ENCODE measurements at places on chromosomes 7 and 10.

GRCh38 chr10:114374053-114374791 is 30.1 kb downstream of the AFAP1L2 start:
- DNase-seq, result no peak

DNA sequence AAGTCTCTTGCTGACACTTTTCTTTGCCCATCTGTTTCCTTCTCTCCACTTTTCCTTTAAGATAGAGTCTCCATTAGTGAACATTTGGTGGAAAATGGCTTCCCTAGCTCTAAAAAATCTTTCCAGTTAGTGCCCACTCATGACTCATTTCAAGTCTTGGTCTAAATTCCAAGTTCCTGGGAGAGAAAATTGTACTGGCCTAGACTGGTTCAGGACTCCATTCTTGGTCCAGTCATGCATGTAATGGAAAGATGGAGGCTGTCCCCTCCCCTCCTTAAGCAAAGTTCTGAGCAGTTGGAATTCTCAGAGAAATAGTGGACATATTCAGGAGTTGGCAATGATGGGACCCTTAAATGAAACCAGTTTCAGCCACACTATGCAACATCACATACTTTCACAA is 3.8 kb upstream of the ALDH18A1 start:
- peak; percentile 61 for DNase-seq

DNA sequence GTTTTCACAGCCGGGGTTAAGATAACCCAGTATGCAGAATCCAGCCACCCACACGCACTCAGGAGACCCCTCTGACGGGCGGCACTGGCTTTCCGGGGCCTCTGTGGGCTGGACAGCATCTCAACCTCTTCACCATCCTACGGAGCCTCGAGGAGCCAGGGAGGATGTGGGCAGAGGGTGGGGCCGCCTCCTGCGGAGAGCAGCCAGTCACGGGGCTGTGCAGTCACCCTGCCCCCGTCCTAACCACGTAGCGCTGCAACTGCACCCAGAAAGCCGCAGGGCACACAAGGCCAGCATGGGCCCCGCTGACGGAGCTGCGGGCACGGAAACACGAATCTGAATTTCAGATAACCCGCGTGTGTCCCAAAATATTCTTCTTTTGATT is 270.3 kb downstream of the ELFN1 start:
- peak; percentile 87 for DNase-seq

GRCh38 chr10:113907166-113907565 is 52.7 kb downstream of the NHLRC2 start:
- DNase-seq, result peak; percentile 50

GRCh38 chr10:12547301-12547771 is 198.0 kb downstream of the CAMK1D start:
- DNase-seq, result no peak

DNA sequence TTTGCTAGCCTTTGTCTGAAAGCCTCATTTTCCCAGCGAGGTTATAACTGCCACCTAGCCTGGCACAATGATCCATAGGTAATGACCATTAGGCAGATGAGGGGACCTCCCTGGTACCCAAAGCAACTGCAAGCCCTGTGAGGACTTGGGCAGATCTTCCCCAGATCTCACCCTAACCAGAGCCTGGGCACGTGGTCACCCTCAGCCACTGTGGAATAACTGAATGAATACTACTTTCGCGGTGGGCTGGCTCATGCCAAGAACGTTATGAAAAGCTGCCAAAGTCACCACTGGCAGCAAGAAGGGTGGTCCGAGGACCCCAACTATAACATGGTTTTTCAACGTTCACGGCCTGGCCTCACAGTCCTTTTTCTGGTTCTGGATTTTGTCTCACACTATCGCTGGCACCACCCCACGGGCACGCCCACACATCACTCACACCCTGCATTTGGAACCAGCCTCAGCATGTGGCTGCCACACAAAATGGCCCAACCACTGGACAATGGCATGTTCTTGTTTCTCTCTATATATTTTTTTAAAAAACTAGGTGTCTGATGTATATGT is 3.4 kb downstream of the PRKAG2 start:
- no peak for DNase-seq

DNA sequence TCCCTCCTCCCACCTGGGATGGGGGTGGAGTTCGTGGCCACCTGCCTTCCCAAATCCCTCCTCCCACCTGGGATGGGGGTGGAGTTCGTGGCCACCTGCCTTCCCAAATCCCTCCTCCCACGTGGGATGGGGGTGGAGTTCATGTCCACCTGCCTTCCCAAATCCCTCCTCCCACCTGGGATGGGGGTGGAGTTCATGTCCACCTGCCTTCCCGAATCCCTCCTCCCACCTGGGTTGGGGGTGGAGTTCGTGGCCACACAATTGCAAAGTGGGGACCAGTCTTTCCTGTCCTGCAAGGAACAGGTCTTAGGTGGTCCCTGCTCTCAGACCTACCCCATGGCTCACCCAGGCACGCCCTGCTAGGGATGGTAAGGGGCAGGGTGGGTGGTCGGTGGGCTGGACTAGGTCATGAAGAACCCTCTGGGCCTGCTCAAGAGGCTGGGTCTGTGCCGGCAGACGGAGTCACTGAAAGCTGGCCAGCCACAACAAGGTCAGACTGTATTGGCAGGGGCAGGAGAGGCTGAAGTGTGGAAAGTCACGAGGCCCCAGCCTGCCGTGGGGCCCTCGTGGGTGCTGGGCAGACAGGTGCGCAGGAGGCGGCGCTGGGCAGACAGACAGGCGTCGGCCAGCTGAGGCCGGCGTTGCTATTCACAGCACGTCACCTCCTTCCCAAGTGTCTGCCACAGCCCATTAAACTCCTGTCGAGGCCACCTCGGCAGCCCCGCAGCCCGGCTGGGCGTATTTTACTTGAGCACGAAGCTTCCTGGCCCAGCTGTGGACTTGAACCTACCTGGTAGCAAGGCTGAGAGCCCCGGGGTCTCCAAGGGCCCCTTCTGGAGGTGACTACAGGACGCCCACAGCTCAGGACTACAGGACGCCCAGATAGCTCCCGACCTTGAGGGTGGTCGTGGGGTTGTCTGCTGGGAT is 4.1 kb downstream of the KNDC1 start:
- no peak for DNase-seq

GRCh38 chr10:5600908-5601307 is 65.5 kb downstream of the ASB13 start:
- no peak for DNase-seq

- no peak for DNase-seq
These were observed 8.3 kb downstream of the NEBL start for GRCh38 chr10:20888620-20889330.

- no peak for DNase-seq
These were observed 537.1 kb downstream of the PTPRN2 start for GRCh38 chr7:158050441-158050977.

GRCh38 chr7:114243646-114244045 is 171.0 kb upstream of the FOXP2 start:
- DNase-seq, result no peak

DNA sequence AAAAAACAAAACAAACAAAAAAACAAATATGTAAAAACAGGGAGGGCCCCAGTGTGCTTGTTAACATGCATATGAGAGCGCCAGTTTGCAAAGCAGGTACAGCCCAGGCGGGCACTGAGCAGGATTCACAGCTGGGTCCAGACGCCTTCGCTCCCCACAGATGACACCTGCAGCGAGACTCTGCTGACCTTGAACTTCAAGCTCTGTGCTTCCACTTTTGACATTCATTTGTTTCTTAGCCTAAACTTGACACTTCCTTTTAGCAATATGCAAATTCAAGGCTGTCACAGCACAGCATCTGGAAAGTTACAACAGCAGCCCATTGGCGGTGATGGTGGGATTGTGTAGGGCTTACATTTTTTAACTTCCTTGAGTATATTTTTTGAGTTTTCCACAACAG is 88.8 kb upstream of the TNS3 start:
- DNase-seq, result no peak

GRCh38 chr10:14674376-14675050 is 100.2 kb downstream of the FAM107B start:
- DNase-seq, result no peak

GRCh38 chr10:99758211-99758891 is 24.1 kb upstream of the ABCC2 start:
- DNase-seq, result no peak

DNA sequence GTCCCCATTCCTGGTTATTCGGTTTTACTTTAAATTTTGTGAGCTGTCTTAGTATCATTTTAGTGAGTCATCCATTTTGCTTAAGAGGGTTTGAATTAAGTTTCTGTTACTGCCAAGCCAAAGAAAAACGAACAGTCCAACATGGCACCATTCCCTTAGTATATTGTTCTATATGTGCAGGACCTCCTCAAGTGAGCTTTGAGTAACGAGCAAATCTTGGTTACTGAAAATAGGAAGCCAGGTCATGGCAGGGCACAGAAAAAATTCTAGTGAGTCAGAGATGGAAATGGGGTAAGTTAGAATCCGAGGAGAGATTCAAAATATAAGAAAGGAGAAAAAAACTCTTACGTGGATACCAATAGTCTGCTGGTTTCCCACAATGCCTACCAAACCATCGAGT is 292.9 kb downstream of the BAMBI start:
- peak; percentile 62 for DNase-seq
